Endothelial cell of umbilical vein (primary cell): ENCODE measurements at places on chromosomes 12 and 14.

DNA sequence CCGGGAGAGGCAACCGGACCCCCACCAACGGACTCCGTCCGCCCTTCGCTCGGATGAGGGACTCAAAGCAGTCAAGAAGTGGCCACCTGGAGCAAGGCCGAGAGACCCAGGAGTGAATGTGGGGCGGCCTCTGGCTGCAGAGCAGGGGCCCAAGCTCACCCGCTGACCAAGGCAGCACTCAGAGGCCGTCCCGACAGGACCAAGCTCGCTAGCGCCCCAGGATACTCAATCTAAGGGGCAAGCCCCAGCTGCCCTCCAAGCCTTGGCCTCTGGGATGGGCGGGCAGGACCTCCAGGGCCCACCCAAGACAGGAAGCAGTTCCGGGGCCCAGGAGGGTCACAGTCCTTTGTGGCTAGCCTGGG, 936 bp downstream of the AKT1 start:
- DNase-seq, result peak; percentile 30

- no peak for DNase-seq
Measured at GRCh38 chr12:112713471-112713870, 78.1 kb upstream of the RPH3A start.

DNA sequence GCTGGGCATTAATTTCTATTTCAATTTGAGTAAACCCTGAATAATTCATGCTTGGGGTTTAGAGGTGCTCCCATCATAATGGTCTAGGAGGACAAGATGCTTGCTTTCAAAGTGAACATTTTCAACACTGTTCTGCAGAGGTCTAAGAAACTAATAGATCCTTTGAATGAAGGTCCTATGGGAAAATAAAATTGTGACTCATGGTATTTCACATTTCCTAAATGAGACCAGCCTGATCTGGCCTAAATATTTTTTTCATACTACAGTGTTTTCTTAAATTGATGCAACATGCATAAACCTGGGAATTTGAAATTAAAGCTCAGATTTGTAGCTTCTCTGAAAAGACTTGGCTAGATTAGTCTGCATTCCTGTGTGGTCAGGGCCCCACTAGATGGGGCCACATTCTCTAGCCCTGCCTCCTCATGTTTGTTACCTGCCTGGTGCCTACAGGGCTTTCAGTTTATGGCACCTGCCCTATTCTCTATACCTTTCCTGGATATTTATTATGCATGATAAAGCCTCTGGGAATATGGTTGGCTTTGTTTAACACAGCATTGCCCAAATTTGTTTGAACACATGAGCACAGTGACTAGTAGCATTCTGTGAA, 112.7 kb downstream of the METTL25 start:
- no peak for DNase-seq

GRCh38 chr12:55019784-55020183, at the start of gene NEUROD4:
TSS of gene NEUROD4 (plus strand) at chr12:55019974. CDS start at chr12:55026440, 6,466 bp downstream.
- peak; percentile 54 for DNase-seq

- DNase-seq, result no peak
Measured at GRCh38 chr12:100326208-100326607, 30.7 kb upstream of the SLC17A8 start.

DNA sequence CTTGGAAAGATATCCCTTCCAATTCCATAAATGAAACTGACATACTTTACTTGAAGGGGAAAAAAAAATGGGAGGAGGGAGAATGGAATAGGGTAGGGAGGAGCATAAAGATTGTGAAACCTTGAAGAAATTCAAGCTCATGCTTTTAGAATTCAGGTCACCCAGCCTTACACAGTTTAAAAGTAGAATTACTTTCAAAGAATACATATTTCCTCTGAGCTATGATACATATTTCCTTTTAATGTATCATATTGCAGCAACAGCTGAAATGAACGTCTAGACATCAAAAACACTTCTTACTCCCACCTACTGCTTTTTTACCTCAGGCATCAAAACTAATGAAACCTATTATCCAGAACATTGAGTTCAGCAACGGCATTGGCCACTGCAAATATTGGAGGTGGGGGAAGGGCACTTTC, 156.0 kb downstream of the MED13L start:
- DNase-seq, result peak; percentile 77

GRCh38 chr14:20356422-20356821, 13.0 kb downstream of the PARP2 start:
- no peak for DNase-seq

DNA sequence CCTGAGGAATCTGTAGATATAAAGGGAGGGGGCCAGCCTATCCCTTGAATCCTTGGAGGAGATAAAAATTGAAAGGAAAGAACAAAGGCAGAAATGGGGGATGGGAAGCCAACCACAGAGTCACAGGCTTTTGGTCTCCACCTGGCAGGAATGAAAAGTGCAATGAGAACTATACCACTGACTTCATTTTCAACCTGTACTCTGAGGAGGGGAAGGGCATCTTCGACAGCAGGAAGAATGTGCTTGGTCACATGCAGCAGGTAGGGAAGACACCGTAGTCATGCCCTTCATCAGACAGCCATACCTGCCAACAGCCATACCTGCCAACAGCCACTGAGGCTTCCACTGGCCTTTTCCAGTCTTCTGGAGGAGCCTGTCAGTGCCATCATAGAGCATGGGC, 13.4 kb downstream of the ASB8 start:
- no peak for DNase-seq

DNA sequence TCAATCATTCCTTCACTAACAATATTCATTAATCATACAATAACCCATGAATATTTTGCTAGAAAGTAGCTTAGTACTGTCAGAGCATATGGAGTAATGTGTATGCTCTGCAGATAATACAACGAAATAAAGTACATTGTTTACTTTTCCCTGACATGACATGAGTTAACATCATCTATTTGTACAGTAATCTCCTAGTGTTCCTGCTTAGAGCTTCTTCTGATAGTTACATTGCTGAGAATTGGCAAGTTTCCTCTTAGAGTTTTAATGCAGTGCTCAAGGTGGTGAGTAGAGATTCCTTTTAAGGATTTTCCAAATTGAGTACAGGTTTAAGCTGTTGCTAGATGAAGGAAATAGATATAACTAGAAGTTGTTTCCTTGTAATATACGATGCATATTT, 164.5 kb upstream of the NPAS3 start:
- DNase-seq, result no peak

GRCh38 chr14:103362780-103363179, 22.4 kb upstream of the MARK3 start:
- peak; percentile 19 for DNase-seq

DNA sequence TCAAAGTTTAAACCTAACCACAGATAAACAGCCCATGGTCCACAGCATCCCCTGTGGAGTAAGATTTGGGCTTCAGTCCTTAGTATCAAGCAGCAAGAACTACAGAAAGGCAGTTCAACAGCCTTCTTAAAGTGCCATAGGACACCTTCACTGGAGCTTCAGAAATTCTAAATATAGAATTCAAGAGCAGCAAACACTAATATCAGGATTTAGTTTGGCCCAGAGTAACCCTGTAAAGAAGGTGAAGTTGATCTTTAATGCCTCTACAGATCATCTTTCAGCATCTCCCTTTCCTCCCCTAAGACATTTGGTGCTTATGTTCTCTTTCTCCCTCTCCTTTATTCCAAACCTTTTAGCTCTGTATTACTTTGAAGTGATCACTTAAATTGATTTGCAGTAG, 59.5 kb upstream of the ARHGAP5 start:
- DNase-seq, result no peak

- DNase-seq, result no peak
Measured at GRCh38 chr12:337039-337438, 52.1 kb downstream of the KDM5A start.

GRCh38 chr14:70422538-70422937, 5.6 kb upstream of the SYNJ2BP start:
- DNase-seq, result no peak

- no peak for DNase-seq
Measured at GRCh38 chr14:92753250-92753649, 4.8 kb upstream of the LGMN start.

- DNase-seq, result no peak
Measured at GRCh38 chr14:34592623-34593022, 37.3 kb downstream of the SNX6 start.

- no peak for DNase-seq
Measured at GRCh38 chr12:93943780-93944179, 204.6 kb upstream of the PLXNC1 start.

DNA sequence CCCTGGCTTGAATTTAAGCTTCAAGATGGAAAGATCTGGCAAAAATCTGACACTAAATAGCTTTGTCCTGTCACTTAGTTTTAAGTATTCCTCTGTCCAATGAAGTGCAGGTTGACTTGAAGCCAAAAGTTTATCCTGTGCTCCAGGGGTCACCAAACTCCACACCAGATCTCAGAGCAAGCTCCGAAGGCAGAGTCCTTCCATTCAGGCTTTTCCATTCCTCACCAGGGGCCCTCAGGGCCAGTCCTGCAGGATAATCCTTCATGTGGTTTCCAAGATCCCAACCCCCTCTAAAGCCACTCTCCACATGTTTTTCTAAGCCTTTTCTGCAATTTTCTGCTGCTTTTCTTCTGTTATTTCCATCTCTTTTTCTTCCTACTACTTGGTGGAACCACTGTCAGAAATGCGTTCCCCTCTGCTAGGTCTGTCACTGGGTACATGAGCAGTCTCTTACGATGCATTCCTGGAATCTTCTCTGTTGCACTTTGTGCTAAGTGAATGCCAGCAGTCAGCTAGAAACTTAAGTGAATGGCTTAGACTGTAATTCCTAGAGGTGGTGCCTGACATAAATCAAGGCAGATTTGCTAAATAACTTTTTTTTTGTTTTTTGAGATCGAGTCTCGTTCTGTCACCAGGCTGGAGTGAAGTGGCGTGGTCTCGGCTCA, 251.4 kb downstream of the MSRB3 start:
- no peak for DNase-seq

DNA sequence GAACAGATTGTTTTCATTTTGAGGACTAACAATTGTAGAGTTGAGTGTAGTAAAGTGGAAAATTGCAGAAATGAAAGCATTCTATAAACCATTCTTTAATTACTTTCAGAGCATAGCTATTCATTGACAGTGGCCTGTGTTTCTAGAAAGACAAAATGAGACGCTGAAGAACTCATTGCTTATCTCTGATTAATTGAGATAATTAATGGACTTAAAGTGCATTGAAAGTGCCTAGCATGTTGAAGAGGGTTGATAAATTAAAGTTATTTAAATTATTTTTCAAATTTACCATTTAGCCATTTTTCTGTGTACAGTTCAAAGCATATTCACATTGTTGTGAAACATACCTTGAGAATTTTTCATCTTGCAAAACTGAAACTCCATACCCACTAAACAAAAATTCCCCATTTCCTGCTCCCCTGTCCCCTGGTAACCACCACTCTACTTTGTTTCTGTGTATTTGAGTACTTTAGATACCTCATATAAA, 57.4 kb downstream of the DAAM1 start:
- DNase-seq, result no peak

DNA sequence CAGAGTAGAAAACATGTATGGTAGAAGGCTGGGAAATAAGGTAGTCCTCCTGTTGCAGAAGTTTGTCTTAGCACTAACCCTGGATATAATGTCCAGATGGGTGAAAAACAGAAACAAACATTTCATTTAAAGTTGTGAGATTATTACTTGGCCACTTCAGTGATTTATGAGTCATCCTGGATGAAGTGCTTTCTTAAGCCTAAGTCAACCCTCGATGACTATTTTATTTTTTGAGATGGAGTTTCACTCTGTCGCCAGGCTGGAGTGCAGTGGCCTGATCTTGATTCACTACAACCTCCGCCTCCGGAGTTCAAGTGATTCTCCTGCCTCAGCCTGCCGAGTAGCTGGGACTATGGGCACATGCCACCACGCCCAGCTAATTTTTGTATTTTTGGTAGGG, 10.2 kb downstream of the DLST start:
- DNase-seq, result no peak

DNA sequence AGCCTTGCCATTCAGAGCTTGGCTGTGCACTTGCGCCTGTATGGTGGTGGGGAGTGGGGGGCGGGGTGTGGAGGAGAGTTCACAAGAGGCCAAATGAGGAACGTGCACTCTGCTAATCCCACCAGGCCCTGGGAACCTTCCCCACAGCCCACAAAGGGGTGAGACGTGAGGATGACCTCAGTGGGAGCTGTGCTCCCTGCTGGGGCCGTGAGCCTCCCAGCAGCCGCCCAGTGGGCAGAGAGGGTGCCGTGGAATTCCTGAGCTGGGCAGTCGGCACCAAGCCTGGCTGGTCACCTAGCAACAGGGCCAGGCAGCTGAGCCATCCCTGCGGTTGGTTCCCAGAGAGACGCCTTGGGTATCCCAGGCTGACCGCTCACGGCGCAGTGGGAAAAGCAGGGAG, 53.7 kb downstream of the CCNK start:
- no peak for DNase-seq

- DNase-seq, result no peak
Measured at GRCh38 chr12:66143868-66144267, 13.3 kb upstream of the LLPH start.

- DNase-seq, result no peak
Measured at GRCh38 chr14:66206554-66206953, 279.6 kb upstream of the CCDC196 start.

GRCh38 chr12:49622501-49623141, 740 bp upstream of the PRPF40B start:
- no peak for DNase-seq

- no peak for DNase-seq
Measured at GRCh38 chr12:94057262-94058151, 90.9 kb upstream of the PLXNC1 start.

GRCh38 chr12:70826156-70826555, 94.4 kb downstream of the PTPRR start:
- no peak for DNase-seq

DNA sequence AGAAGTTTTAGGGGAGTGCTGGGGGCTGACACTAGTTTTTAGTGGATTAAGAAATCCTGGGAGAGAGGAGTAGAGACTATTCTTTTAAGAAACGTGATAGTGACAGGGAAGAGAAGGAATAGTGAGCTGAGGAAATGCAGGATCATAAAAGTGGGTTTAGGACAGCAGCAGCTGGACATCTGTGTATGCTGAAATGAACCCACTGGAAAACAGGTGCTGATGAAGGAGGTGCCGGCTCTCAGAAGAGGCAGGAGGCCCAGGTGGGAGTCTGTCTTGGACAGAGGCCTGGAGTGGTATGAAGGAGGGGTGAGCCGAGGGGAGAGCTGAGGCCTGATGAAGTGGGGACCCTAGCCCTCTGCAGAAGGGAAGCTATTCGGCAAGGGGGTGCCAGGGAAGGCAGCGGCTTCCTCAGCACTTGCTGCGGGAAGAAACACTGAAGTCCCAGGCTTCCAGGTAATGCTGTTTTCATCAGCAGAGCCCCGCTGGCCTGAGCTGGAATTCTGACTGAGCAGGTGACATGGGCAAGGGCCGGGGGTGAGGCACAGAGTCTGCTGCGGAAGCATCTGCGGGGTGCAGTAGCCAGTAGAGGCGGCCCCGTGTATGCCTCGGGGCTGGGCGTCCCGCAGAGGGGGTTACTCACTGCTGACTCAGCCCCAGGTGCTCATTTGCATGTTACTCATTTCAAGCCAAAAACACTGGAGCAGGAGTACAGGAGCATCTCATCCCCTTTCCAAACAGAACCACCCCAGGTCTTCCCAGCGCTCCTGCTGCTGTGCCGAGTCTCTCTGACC, 89.7 kb downstream of the TMCC3 start:
- DNase-seq, result peak; percentile 44

DNA sequence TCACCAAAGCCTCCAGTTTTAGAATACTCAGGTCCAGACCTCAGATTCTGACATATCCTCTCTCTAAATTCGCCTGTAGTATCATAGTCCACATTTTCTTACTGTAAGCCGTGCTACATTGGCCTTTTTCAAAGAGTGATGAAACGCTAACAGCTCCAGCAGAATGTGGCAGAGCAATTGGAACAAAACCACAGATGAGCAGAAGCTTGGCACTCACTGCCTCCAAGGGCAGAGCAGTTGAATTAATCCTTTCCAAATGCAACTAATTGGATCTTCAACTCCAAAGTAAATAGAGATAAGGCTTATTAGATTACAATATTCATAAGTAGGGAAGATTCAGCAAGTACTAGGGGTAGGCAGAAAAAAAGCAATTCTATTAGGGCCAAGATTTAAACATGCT, 128.3 kb downstream of the SLC35F4 start:
- DNase-seq, result no peak
